Mucosa of gallbladder (tissue), 1 donor: ENCODE measurements at places on chromosomes 5 and 9.
A peak's percentile ranks its signal among the peaks of the same experiment; 100 is the strongest.

DNA sequence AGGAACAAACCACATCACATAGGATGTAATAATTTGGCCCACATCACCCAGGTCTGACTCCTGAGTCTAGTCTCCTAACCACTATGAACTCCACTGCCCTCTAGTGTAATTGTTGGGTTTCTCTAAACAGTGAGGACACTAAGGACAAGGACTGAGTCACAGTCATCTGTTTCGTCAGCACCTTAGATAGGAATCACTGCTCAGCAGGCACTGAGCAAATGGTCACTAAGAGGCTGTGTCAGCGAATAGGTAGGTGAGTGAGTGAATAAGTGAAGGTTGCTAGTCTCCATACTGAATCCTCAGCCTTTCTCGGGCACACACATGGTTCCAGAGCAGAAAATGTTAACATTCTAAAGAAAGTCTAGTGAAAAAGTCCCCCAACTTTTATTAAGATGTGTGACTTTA lies 278.6 kb downstream of the SPOCK1 start:
- DNase-seq, result no peak

- no peak for DNase-seq
Observed at GRCh38 chr5:176608937-176609723, 826 bp downstream of the GPRIN1 start.

- DNase-seq, result no peak
Observed at GRCh38 chr5:82792096-82792495, 285.1 kb downstream of the TMEM167A start.

DNA sequence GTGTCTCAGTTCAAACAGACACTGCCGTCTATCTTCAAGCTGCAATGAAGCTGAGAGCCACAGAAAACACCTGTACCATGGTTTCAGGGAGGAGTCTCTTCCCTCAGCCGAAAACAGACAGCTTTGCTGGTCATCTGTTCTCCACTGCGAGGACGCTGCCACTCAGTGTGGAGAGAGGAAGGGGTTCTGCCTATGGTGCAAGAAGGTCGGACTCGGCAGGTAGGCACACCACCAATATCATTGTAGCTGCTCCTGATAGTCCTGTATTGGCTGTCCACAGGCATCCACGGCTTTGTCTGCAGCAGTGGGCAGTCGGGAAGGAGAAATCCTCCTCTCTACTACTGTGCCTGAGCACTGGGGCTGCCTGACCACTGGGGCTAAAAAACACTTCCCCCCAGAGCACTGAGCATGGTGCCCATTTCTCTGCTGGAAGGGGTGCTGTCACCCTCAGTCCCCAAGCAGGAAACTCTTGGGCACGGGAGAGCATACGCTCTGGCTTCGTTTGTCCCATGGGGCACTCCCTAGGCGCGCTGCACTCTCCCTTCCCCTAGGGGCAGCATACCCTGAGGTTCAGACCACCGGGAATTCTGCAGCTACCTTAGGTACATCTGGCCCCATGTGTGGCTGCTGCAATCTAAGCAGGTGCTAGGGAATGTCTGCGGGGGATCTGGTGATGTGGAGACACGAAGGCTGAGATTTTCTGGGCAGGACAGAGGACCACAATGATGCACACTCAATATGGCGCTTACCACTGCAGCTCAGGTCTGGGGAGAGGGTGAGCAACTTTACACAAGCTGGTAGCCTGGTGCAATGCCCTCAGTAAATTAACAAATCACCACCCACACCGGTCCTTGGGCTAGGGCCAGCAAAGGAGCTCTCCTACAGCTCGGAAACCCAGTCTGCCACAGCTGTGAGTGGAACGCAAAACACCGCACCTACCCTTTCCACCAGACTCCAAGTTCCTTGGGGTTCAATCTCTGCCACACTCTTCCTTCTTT lies 880.9 kb upstream of the SEMA6A start:
- peak; percentile 56 for DNase-seq

DNA sequence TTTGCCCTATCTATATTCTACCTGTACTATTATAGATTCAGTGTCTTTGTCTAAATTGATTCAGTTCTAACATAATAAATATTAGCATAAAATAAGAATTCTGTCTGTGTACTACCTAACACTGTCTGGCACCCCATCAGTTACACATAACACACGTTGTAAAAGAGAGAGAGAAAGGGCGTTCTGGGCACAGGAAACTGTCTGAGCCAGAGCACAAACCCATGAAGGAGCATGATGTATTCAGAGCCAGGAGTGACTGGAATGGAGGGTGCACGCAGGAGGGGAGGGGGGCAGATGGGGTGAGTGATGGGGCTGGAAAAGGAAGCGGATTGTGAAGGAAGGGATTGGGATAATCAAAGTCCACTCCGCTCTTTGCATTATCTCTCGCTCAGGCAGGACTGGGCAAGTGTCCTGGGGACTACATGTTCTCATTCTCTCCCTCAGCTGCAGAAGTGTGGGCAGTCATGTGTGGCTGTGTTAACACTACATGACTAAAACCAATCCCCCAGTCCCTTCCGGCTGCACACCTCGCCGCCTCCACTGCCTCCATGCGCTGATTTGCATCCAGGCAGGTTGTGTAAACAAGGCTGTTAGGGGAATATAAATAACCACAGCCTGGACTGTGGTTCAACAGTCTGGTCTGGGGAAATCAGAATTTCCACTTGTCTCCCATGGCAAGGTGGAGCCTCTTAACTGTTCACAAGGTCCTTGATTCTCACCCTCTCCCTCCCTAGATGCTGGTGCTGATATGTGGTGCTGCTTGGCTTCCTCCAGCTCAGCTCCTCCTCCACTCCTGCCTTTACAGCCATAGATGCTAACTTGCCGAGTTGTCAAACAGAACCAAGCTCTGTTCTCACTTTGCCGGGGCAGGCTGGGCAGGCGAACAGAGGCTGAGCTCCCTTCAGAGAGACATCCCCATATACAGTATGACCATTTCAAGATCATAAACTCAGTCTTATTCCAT lies 367.5 kb upstream of the BRINP1 start:
- no peak for DNase-seq

DNA sequence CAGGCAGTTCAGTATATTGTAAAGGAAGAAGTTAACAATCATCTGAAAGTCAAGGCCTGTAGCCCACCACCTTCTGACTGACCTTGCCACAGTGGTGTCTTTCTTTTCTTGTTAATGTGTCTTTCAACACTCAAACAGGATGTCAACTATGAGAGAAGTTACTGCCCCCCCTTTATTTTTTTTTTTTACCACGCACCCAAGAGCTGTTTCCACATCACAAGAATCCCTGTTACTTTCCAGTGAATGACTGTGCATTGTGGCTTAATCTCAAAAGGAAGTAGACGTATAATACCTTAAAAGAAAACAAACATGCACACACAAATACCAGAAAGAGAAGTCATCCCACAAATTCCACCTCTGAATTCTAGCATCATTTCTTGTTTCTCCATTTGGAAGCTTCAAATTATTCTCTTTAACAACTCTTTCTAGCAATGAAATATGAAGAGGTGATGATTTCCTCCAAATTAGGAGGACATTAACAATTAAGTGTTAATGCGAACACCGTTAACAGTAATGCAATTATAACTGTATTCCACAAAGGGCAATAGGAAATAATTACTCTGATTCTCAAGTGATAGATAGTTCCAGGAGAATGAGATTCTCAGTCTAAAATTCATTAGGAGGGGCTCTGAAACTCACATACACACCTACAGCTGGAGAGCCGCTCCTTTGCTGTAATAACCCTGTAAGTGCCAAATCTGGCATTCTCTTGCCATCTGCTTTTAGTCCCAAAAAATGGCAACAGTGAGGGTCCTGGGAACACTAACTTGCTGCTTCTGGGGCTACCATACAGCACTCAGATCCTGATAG lies 201.0 kb downstream of the EFNA5 start:
- no peak for DNase-seq

GRCh38 chr9:37192803-37193202 lies 72.4 kb downstream of the ZCCHC7 start:
- no peak for DNase-seq

DNA sequence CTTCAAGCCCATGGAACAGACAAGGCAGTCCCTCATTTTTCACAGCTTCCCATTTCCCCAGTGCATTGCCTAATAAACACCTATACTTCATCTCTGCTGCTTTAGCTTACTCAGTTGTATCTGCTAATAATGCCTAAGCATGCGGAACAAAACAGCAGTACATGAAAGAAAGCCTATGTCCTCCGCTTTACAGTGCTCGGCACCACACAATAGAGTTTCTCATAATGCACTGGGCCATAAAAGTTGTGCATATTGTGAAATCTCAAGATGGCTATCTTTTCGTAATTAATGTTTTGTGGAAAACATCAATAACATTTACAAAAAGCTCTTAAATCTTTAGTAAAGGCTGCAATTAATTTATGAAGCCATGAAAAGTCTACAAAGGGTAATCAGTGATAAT lies 69.3 kb downstream of the DENND1A start:
- DNase-seq, result no peak

DNA sequence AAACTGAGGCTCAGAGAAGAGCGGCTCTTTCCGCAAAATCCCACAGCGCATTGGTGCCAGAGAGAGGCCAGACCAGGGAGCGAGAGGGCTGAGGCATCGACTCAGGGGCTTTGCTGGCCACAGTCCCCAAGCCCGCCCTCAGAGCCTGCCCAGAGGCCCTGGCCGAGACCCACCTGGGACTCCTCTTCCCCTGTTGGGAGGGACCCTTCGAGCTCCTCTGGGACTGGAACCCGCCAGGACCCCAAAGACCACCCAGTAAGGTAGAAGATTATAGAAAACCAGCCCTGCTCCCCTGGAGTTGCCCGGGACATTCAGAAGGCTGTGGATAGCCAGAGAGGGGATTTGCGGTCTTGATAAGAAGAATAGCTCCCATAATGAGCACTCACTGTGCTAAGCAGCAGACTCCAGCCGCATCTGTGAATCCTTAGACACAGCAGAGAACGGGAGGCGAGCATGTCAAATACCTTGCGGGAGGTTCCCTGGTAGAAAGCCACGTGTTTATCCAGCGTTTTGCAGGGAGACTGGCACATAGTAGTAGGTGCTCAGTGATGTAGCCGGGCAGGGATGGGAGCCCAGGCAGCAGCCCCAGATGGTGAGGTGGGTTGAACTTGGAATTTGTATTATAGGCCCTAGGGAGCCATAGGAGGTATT lies 651 bp upstream of the AK1 start:
- no peak for DNase-seq

DNA sequence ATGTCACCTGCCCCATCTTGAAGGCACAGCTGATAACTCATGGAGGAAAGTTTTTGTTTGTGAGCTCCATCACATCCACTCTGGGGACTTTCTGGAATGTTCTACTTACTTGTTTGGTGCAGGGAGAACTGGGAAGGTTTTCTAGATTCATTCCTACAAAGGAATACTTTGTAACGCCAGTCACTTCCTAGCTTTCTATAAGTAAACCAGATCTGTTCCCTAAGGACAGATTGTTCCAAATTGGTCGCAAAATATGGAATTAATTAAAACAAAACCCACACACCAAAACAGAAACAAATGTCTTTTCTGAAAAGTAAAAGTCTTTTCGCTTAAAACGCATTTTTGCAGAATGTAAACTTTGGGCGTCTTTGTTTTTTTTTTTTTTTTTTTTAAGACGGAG lies 167.6 kb downstream of the PDZD2 start:
- no peak for DNase-seq

GRCh38 chr5:91188755-91189154 lies 194.4 kb downstream of the ARRDC3 start:
- no peak for DNase-seq

- no peak for DNase-seq
Observed at GRCh38 chr9:8492024-8492423, 692.4 kb upstream of the DMAC1 start.

DNA sequence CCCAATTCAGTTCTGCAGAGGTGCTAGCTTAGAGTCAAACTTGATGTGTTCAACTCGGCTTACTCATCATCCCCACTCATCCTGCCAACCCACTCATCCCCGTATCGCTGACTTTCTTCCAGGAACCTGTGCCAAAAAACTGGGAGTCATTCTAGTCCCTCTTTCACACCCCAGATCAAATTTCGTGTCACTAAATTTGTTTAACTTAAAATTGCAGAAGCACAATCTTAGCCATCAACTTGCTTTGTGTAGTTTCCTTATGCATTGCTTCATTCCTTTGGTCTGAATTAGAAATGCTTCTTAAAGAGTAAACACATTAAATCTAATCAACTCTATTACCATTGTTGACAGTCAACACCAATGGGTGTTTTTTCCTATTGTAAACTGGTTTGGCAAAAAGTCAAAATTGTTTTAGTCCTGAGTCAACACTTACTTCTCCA lies 162.4 kb downstream of the TTC39B start:
- DNase-seq, result no peak

GRCh38 chr5:98769210-98769958 lies 4.1 kb upstream of the RGMB start:
- DNase-seq, result peak; percentile 11

GRCh38 chr9:15070716-15071115 lies 160.5 kb upstream of the FREM1 start:
- DNase-seq, result no peak

DNA sequence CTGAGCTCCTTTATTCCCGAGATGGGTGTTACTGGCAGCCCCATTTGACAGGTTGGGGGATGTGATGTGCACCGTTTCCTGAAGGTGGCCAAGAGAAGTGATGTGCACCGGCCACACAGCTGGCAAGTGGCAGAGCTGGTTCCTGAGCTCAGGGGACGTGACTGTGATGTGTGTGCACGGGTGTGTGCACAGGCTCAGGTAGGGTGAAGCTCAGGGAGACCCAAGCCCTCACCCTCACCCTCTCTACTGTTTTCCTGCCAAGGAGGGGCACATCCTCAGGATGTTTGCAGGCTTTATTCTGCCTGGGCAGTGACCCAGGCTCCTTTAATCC lies 56.6 kb downstream of the WWC1 start:
- no peak for DNase-seq

GRCh38 chr5:29099585-29099984 lies 2061.2 kb upstream of the CDH9 start:
- DNase-seq, result no peak

DNA sequence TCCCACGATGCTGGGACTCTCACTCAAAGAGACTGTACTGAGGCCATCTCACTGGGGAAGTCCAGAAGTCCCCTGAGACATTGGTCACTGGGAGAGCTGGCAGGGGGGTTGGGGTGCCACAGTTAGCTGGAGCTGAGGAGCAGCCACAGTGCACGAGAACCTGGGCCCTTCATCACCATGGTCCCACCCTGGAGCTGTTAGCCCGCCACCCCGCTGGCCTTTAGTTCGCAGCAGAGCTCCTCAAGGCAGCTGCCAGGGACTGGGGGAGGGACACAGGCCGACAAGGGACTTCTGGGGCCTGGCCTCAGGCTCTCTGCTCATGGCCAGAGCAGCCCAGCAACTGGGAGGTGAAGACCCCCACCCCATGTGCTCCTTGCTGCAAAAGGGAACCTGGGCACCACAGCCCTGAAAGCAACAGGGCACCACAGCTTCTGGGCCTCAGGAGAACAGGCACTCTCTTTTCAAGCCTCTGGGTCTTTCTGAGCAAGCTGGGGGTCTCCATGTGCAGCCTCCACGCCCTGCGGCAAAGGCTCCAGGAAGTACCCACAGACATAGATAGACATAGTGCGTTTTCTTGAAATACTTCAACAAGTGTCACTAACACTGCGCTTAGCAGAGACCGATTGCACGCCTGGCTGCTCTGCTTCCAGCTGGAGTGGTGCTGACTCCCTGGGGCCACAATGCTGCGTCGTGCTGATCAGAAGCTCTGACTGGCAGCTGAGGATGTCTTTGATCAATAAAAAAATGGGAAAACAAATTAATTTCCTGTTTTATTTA lies 46.0 kb downstream of the VAV2 start:
- DNase-seq, result no peak
